Upper lobe of right lung (tissue), 1 donor: ENCODE measurements at places on chromosomes 7 and 10. TPM values are rescaled to one million over a fixed set of nuclear protein-coding genes. Genes with fewer than 3 reads are reported as not detected.

LIPK gene
- total RNA-seq: not detected

DNA sequence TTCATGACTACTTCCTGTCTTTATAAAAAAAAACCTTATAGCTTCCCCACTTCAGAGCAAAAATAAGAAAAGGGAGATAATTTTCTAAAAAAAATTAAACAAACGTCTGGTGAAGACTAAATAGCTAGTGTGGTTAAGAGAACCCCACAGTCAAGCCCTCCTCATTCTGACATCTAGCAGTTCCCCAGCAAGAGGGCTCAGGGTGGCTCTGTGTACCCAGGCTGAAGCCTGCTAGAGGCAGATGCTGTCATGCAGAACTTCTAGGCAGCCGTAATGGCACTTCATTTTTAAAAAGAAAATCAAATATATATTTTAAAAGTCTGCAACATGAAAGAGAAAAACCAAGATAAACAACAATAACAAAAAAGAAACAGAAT lies 223.1 kb upstream of the KLF14 start:
- H3K27ac ChIP-seq: peak overlapping the region; percentile 26
- H3K36me3 ChIP-seq: peaks cover 37% of the 10 kb centered on the region
- no peak for DNase-seq

GRCh38 chr10:24680647-24681524 lies 42.8 kb downstream of the ARHGAP21 start:
- peaks cover 19% of the 10 kb centered on the region for H3K4me1 ChIP-seq
- no peak overlapping the region for H3K27ac ChIP-seq
- H3K27me3 ChIP-seq: no peaks in the 10 kb centered on the region
- DNase-seq: no peak

DNA sequence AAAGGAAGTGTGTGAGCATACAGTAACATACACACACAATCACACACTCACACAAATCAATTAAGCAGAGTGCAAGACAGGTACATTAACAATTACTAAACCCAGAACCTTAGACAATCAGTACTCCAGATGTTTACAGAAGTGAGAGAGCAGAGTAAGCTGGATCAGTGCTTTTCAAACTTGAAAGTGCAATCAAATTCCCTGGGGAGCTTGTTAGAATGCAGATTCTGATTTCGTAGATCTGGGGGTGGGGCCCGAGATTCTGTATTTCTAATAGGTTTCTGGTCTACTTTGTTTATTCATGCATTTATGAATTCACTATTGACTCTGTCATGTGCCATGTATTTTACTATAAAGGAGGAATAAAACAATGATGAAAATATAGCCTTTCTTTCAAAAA lies 179.6 kb upstream of the PHYHIPL start:
- H3K27ac ChIP-seq: no peak overlapping the region
- H3K36me3 ChIP-seq: no peaks in the 10 kb centered on the region
- no peak for DNase-seq

HGF gene
- 26.5 TPM for total RNA-seq

FEZF1 gene
- total RNA-seq: not detected

DNA sequence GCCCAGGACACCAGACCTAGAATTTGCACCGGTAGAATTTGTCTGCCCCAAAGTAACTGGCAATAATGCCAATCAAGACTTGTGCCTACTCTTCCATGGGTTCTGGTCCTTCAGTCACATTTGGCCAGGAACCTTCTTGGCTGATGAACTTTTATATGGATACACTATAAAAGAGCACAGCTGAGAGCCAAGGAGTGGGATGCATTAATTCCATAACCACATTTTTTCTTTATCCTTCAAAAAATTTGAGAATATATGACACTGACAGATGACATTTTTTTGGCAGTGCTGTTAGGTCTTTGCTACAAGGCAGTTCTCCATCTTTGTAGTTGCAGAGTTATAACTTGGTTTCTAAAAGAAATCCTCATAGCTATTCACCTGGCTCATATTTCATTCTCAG lies 129.2 kb upstream of the HDAC9 start:
- H3K4me3 ChIP-seq: no peak overlapping the region
- no peaks in the 10 kb centered on the region for H3K27me3 ChIP-seq
- no peaks in the 10 kb centered on the region for H3K36me3 ChIP-seq
- no peaks in the 10 kb centered on the region for H3K4me1 ChIP-seq
- DNase-seq: no peak
- no peak overlapping the region for H3K27ac ChIP-seq

ERVW-1 gene
- total RNA-seq: not detected

GOLGA7B gene
- total RNA-seq: 0.98 TPM

DNA sequence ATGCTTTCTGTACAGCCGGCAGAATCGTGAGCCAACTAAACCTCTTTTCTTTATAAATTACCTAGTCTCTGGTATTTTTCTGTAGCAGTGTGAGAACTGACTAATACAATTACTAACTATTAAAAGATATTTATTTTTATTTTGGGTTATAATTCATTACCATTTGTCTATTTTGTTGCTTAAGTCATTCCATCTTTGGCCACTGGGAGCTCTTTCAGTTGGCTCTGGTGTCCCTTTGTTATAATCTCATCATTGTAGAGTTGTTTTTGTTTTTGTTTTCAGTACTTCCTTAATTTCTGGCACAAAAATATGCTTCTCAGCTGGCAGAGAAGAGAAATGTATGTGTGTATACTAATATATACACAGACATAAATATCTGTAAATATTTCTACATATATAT lies 807.9 kb upstream of the MBL2 start:
- H3K4me3 ChIP-seq: no peak overlapping the region
- H3K4me1 ChIP-seq: no peaks in the 10 kb centered on the region
- no peaks in the 10 kb centered on the region for H3K27me3 ChIP-seq
- DNase-seq: no peak

DNA sequence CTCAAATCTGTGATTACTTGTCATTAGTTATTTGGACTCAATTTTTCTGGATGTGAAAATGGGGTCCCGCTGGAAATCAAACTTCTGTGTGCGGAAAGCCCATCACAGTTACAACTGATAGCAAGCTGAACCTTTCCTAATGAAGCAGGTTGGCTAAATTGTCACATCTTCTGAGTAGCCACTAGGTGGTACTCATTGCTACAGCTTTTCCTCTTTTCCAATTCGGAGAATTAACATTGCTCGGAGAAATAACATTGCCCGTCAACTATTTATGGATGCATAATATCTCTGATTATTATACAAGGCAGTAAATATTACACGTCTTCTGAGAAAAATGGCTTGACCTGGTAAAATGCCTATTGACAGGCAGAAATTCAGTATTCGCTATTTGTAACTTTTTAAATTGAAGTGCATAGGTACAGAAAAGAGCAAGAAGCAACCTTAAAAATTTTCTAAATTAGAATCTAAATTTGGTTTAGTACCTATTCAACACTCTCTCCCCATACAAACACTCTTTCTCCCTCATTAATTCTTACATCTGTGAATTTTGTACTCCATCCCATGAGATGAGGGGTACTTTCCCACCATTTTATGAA lies 17.3 kb upstream of the BLOC1S2 start:
- H3K27me3 ChIP-seq: no peaks in the 10 kb centered on the region
- DNase-seq: no peak
- H3K4me1 ChIP-seq: no peaks in the 10 kb centered on the region
- H3K4me3 ChIP-seq: no peak overlapping the region
- no peak overlapping the region for H3K27ac ChIP-seq

DNA sequence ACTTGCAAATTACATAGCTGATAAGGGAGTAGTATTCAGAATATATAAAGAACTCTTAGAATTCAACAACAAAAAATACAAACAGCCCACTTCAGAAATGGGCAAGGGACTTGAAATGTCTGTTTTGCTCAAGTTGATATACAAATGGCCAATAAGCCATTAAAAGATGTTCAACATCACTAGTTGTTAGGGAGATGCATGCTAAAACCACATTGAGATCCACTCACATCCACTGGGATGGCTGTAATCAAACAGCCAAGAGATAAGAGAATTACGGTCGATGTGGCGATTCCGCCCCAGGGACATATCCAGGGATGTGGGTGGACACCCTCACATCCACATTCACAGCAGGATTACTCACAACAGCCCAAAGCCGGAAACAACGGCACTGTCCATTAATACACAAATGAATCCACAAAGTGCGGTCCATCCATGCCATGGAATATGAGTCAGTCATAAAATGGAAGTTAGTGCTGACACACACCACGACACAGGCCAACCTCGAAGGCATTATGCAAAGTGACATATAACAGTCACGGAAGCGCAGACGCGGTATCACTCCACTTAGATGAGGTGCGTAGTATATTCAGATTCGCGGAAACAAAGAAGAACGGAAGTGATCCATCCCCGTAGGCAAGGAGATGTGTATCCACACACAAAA lies 227.8 kb downstream of the DNAJB6 start:
- H3K4me1 ChIP-seq: peaks cover 17% of the 10 kb centered on the region
- H3K27me3 ChIP-seq: no peaks in the 10 kb centered on the region
- H3K27ac ChIP-seq: no peak overlapping the region
- DNase-seq: no peak
- no peak overlapping the region for H3K4me3 ChIP-seq

GRCh38 chr7:142112086-142112485 lies 568 bp downstream of the MGAM2 start:
- H3K27ac ChIP-seq: no peak overlapping the region
- no peak overlapping the region for H3K4me3 ChIP-seq
- H3K4me1 ChIP-seq: no peaks in the 10 kb centered on the region
- DNase-seq: no peak
- no peaks in the 10 kb centered on the region for H3K36me3 ChIP-seq

DNA sequence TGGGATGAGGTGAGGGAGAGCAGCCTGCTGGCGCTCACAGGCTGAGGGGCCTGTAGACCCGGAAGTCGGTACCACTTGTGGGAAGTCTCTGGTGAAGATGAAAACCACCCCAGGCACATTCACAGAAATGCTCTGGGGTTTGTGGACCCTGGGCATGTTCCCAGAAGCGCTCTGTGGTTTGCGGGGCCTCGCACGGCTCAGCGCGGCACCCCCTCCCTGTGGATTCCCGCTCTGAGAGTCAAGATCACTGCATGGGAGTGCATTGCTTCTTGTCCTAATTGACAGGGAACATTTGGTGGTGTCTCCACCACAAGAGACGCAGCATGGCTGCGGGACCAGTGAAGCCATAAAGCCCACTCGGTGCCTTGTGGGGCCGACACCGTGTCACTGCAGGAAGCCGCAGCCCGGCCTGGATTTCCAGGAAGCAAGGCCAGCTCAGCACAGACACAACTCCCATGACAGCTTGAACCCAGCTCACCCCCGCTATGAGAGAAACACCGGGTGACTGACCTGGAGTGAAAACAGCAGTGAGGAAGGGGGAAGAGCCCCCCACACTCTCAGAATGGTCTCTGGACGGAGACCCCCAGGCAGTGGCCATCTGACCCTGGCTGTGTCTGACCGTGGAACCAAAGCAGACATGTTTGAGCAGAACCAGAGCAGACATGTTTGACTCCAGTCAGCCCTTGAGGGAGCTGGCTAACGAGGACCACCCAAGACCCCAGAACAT lies 157.2 kb downstream of the PTPRN2 start:
- no peaks in the 10 kb centered on the region for H3K27me3 ChIP-seq
- DNase-seq: no peak
- no peaks in the 10 kb centered on the region for H3K36me3 ChIP-seq
- H3K27ac ChIP-seq: no peak overlapping the region

DNA sequence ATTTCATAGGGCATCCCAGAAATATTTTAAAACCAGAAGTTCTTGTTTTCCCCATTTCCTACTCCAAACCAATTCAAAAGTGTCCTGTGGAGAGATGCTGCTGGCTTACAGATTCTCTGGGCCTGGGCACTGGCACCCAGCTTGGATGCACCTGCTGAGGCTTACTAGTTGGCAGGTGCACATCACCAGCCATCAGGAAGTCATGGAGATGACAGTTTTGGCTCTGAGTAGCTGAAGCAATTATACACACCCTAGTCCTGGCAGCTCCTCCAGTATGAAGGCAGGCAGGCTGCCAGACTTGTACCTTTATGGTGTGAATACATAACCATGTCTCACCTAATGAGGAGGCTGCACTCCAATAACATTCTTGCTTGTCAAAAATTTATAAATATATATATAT lies 276.6 kb upstream of the GHITM start:
- H3K4me3 ChIP-seq: no peak overlapping the region
- H3K4me1 ChIP-seq: no peaks in the 10 kb centered on the region
- H3K27ac ChIP-seq: no peak overlapping the region
- DNase-seq: no peak
- no peaks in the 10 kb centered on the region for H3K36me3 ChIP-seq

TSPAN13 gene
- total RNA-seq: 185 TPM

DNA sequence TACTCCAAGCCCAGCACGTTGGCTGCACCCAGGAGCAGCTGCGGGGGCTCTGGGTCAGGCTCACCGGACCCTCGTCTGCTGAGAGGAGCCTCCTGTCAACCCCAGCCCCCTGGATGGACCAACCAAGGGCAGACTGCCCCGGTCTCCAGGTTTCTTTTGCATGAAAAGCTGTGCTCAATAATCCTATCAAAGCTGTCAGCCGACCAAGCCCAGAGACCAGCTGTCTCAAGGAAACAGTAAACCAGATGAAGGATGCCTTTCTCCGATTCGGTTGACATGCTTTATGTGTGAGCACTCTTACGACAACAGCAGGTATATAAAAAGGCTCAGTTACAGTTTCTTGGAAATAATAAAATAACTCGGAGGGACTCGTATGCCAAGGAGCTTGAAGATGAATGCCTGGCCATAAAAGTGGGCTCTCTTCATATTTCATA lies 71.6 kb upstream of the BAIAP2L1 start:
- no peak overlapping the region for H3K4me3 ChIP-seq
- H3K27me3 ChIP-seq: peaks cover 25% of the 10 kb centered on the region
- no peak overlapping the region for H3K27ac ChIP-seq
- no peaks in the 10 kb centered on the region for H3K4me1 ChIP-seq
